ENCODE measurements at places on chromosomes 3 and 15. TPM values are rescaled to one million over a fixed set of nuclear protein-coding genes. Genes with fewer than 3 reads are reported as not detected.

TMEM108 gene
- not detected for total RNA-seq

ARNT2 gene
- 43.7 TPM for total RNA-seq

SLC51B gene
- total RNA-seq = not detected

PDCD6IP gene
- 251 TPM for total RNA-seq

GRCh38 chr3:110149763-110150162 lies 812.4 kb upstream of the DPPA4 start:
- no peak overlapping the region for H3K4me3 ChIP-seq
- no peaks in the 10 kb centered on the region for H3K27me3 ChIP-seq
- H3K4me1 ChIP-seq = no peaks in the 10 kb centered on the region
- H3K36me3 ChIP-seq = no peaks in the 10 kb centered on the region

GRCh38 chr3:159843840-159844730 lies 144.6 kb upstream of the IL12A start:
- no peak overlapping the region for H3K27ac ChIP-seq
- H3K4me3 ChIP-seq = no peak overlapping the region
- no peaks in the 10 kb centered on the region for H3K27me3 ChIP-seq
- no peak for DNase-seq
- H3K36me3 ChIP-seq = no peaks in the 10 kb centered on the region
- H3K4me1 ChIP-seq = no peaks in the 10 kb centered on the region

DNA sequence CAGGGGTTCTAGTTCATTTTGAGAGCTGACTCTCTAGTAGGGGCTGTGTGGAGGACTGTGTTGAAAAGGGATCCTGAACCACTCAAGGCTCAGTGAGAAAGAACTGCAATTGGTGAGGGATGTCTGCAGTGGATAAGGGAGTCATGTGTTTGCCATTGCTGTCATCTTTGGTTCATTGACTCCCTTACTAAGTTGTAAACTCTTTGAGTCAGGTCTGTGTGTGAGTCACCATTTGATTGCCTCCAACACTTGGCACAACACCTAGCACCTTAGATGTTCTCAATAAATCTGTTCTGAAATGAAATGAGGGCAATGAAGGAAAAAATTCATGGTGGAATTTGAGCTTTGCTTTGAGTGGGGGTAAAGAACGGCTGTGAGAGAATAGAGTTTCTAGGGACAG lies 51.7 kb downstream of the PLS1 start:
- DNase-seq = no peak
- H3K4me3 ChIP-seq = no peak overlapping the region
- no peaks in the 10 kb centered on the region for H3K4me1 ChIP-seq

- H3K4me1 ChIP-seq = no peaks in the 10 kb centered on the region
- no peaks in the 10 kb centered on the region for H3K36me3 ChIP-seq
These were observed 9.9 kb upstream of the ETFA start for GRCh38 chr15:76321171-76321570.

DNA sequence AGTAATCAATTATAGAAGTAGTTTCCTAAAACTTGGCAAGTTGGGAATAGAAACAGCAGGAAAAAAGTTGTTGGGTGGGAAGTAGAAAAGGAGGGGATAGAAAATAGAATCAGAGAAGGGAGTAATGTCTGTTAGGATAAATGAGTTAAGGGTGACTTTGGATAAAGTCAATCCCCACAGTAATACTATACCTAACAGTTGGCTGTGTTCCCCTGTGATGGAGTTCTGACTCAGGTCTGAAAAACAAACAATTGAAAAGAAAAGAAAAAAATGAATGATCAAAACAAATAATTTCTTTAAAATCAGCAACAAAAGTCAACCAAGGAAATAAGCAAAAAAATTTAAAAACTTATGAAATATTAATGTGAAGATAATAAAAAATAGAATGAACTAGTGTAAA lies 50.3 kb downstream of the EMC4 start:
- H3K4me3 ChIP-seq = no peak overlapping the region
- H3K27me3 ChIP-seq = no peaks in the 10 kb centered on the region
- no peaks in the 10 kb centered on the region for H3K4me1 ChIP-seq
- no peak for DNase-seq
- H3K36me3 ChIP-seq = no peaks in the 10 kb centered on the region
